Activated naive CD8-positive, alpha-beta T cell treated with anti-CD3 and anti-CD28 coated beads for 36 hours (primary cell): ENCODE measurements at places on chromosomes 2 and 18. TPM values are rescaled to one million over a fixed set of nuclear protein-coding genes. Genes with fewer than 3 reads are reported as not detected.

The TRABD2A gene
- total RNA-seq, result 61.7 TPM

DNA sequence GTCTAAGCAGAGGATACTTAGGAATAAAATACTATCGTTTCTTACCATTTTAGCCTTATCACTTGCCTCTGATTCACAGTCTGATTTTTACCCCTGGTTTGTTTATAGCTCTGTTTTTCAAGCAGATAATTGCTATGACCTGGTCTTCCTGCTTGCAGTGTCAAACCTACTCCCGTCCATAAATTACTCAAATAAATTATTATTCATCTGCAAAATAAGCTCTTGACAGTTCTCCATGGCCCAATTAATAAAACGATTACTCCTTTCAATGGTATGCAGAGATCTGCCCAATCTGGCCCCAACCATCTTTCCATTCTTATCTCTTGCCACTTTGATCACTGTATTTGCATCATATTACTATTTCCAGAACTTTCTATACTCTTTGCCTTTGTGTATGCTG, 354.0 kb downstream of the CCDC85A start:
- DNase-seq, result no peak

The COL3A1 gene
- total RNA-seq, result not detected

DNA sequence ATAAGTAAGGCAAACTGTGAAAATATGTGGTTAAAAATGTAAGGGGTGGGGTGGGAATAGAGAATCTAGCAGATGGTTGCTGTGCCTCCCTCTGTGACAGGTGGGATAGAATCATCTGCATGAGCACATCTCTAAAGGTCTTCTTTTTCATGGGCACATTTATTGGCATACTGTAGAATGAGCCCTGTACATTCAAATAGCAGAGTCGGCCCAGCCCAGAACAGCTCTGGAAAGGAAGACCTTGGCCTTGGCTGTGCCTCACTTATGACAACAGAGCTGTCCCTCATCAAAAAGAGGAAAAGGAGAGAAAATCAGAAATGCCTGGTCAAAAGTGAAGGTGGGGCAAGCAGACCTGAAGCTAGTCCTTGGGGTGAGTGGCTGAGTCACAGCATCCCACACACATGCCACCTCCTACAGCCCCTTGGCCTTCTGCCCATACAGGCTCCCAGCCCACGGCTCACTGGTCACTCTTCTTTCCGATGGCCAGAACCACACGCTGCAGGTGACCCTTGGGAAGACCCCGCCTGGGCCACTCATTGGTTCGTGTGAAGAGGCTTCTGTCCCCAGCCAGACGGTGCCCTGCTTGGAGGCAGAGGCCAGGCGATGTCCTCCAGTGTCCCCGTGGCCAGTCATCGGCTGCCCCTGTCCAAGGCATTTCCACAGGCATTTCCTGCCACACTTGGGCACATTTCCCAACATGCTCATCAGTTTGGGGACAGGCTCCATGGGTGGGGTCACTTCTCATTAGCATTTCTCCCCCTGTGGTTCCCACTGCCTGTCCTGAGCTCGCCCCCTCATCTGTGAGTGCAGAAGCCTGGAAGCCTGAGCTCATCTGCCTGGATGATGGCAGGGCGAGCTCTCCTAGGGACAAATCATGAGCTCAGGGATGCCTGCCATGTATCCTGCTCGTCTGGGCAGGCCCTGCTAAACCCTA, 113.6 kb downstream of the MCFD2 start:
- DNase-seq, result no peak

The SLC1A4 gene
- total RNA-seq, result 18.9 TPM

The RAX gene
- not detected for total RNA-seq

- no peak for DNase-seq
Observed at GRCh38 chr18:48989304-48990303, 38.8 kb upstream of the SMAD7 start.

The ARHGEF4 gene
- total RNA-seq, result 3.3 TPM

- no peak for DNase-seq
Observed at GRCh38 chr2:20209373-20210109, 15.4 kb downstream of the SDC1 start.

DNA sequence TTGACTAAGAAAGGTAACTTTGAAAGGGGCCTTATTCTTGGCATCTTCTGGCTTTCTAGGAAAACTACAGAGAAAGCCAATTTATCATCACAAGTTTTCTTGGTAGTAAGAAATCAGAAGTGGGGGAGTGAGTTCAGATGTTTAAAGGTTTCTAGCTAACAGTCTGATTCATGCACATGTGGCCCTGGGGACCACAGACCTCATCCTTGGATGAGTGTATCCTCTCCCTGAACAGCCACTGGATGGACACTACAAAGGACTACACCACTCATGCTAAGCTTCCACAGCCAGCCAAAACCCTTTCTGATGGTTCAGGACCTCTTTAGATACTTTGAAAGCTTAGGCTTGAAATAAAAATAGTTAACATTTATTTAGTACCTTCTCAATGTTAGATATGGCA, 218.3 kb upstream of the STK17B start:
- no peak for DNase-seq

The ELOA2 gene
- total RNA-seq, result not detected
